Ovary (tissue), 10 donors: ENCODE measurements at places on chromosomes 3 and 15. TPM values are rescaled to one million over a fixed set of nuclear protein-coding genes. Genes with fewer than 3 reads are reported as not detected.

Gene GOLGA6L7
- total RNA-seq = not detected

GRCh38 chr3:112101916-112102315, 15.7 kb downstream of the C3orf52 start:
- no peaks in the 10 kb centered on the region for H3K27me3 ChIP-seq
- no peak for DNase-seq
- no peaks in the 10 kb centered on the region for H3K4me1 ChIP-seq
- H3K36me3 ChIP-seq = no peaks in the 10 kb centered on the region
- H3K27ac ChIP-seq = no peak overlapping the region
- no peak overlapping the region for H3K4me3 ChIP-seq

GRCh38 chr3:142270407-142270806, 45.0 kb upstream of the GK5 start:
- no peaks in the 10 kb centered on the region for H3K4me1 ChIP-seq
- H3K27ac ChIP-seq = no peak overlapping the region
- no peak for DNase-seq
- H3K36me3 ChIP-seq = no peaks in the 10 kb centered on the region

GRCh38 chr15:99321468-99321867, 70.2 kb downstream of the LRRC28 start:
- H3K27ac ChIP-seq = no peak overlapping the region
- H3K4me3 ChIP-seq = no peak overlapping the region
- H3K36me3 ChIP-seq = no peaks in the 10 kb centered on the region
- no peaks in the 10 kb centered on the region for H3K27me3 ChIP-seq
- DNase-seq = no peak

DNA sequence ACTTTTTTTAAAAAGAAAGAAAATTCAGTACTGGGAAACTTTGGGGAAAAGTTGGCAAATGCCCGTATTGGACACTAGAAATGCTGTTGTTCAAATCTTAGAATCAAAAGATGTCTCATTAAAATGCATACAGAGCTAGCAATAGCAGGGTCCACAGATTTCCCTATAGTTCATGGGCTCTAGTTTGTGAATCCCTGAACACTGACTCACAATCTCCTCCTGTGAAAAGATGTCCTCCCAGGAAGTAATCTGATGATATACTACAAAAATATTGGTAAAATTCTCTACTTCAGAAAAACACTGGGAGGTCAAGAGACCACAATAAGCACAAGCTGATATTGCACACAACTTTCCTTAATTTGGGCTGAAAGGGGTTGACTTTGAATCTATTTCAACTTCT, 568.4 kb upstream of the ZNF385D start:
- H3K27me3 ChIP-seq = no peaks in the 10 kb centered on the region
- no peaks in the 10 kb centered on the region for H3K36me3 ChIP-seq
- no peaks in the 10 kb centered on the region for H3K4me1 ChIP-seq
- no peak overlapping the region for H3K4me3 ChIP-seq

- no peaks in the 10 kb centered on the region for H3K4me1 ChIP-seq
- H3K27me3 ChIP-seq = no peaks in the 10 kb centered on the region
- H3K27ac ChIP-seq = no peak overlapping the region
- DNase-seq = no peak
- H3K36me3 ChIP-seq = no peaks in the 10 kb centered on the region
Observed at GRCh38 chr3:152964911-152965609, 130.1 kb downstream of the P2RY1 start.

DNA sequence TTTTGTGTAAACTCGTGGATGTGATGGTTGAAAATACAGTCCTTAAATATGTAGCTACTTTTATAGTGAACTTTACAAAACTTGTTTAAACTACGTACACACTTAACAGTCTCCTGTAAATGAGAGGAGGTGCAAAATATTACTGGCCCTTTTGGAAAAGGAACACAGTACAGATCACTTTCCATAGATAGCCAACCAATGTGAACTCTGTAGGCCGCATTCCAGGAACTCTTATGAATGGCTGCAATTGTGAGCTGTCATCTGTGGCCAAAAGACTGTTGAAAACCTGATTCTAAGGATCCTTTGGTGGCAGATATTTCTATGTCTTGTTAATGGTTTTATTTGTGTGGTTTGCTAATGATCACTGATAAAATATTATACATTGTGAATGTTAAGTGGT, 6.2 kb downstream of the TSC22D2 start:
- no peaks in the 10 kb centered on the region for H3K27me3 ChIP-seq
- H3K4me1 ChIP-seq = peaks cover 3% of the 10 kb centered on the region
- H3K27ac ChIP-seq = no peak overlapping the region
- DNase-seq = no peak
- H3K4me3 ChIP-seq = peak overlapping the region; percentile 2

Gene NFKBIZ
- 29.2 TPM for total RNA-seq

GRCh38 chr3:70813311-70813710, 500.9 kb upstream of the MDFIC2 start:
- H3K4me1 ChIP-seq = no peaks in the 10 kb centered on the region
- H3K27ac ChIP-seq = no peak overlapping the region
- no peak overlapping the region for H3K4me3 ChIP-seq
- H3K27me3 ChIP-seq = no peaks in the 10 kb centered on the region

DNA sequence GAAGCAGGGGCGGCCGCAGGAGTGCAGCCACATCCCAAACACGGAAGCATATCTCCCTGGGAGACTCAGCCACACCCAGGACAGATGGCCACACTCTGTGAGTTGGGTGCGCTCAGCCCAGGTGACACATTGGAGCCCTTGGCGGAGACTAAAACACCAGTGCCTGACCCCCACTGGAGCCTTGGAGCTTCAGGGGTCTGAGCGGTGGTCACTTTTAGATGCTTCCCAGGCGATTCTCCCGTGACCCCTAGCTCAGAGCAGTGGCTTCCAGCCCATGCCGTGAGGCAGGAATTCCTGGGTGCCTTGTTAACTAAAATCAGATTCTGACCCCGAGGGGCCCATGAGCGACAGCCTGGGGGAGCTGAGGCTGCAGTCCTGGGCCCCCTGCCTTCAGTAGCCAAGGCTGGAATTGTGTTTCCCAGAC, 54.5 kb downstream of the PLXNA1 start:
- no peaks in the 10 kb centered on the region for H3K36me3 ChIP-seq
- peak; percentile 35 for DNase-seq
- H3K4me3 ChIP-seq = no peak overlapping the region
- no peaks in the 10 kb centered on the region for H3K27me3 ChIP-seq
- peaks cover 3% of the 10 kb centered on the region for H3K4me1 ChIP-seq

GRCh38 chr3:50600841-50601591, 10.6 kb downstream of the CISH start:
- DNase-seq = peak; percentile 97
- H3K27me3 ChIP-seq = no peaks in the 10 kb centered on the region

- no peaks in the 10 kb centered on the region for H3K27me3 ChIP-seq
- DNase-seq = no peak
- H3K27ac ChIP-seq = no peak overlapping the region
Observed at GRCh38 chr3:64666171-64666588, 21.6 kb downstream of the ADAMTS9 start.

Gene GMNC
- total RNA-seq = 0.20 TPM

Gene WNT7A
- total RNA-seq = 0.34 TPM

Gene SEMA6D
- total RNA-seq = 19.8 TPM

DNA sequence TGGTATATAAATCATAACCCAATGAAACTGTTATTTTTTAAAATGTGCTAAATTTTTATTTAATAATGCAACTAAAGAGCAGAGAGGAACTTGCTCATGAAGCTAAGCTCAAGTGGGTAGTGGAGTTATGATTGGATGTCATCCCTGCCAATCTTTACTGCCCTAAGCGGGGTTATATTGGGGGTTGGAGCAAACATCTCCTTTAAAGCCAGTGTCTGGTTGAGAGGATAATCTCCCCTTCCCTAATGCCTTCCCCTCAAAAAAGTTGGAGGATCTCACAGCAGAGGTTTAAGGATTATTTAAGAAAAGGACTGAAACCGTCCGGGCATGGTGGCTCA, 32.1 kb upstream of the CLASP2 start:
- no peaks in the 10 kb centered on the region for H3K27me3 ChIP-seq
- H3K4me1 ChIP-seq = no peaks in the 10 kb centered on the region
- no peak for DNase-seq
- H3K4me3 ChIP-seq = no peak overlapping the region
- H3K36me3 ChIP-seq = no peaks in the 10 kb centered on the region

Gene CDCP1
- 14.4 TPM for total RNA-seq

Gene OR5K1
- not detected for total RNA-seq

- H3K27me3 ChIP-seq = no peaks in the 10 kb centered on the region
- peaks cover 5% of the 10 kb centered on the region for H3K4me1 ChIP-seq
- H3K36me3 ChIP-seq = no peaks in the 10 kb centered on the region
- H3K4me3 ChIP-seq = peak overlapping the region; percentile 90
- DNase-seq = no peak
Observed at GRCh38 chr15:55197362-55197705, 593 bp upstream of the RSL24D1 start.

Gene CCDC54
- not detected for total RNA-seq

Gene GOLGA8Q
- total RNA-seq = 0.58 TPM

- no peaks in the 10 kb centered on the region for H3K27me3 ChIP-seq
- no peak overlapping the region for H3K4me3 ChIP-seq
- no peaks in the 10 kb centered on the region for H3K36me3 ChIP-seq
- no peak for DNase-seq
- no peaks in the 10 kb centered on the region for H3K4me1 ChIP-seq
Observed at GRCh38 chr3:8204853-8205650, 296.6 kb upstream of the LMCD1 start.

- no peaks in the 10 kb centered on the region for H3K27me3 ChIP-seq
- no peak overlapping the region for H3K4me3 ChIP-seq
- H3K4me1 ChIP-seq = no peaks in the 10 kb centered on the region
- DNase-seq = no peak
Observed at GRCh38 chr15:66833371-66833770, 131.3 kb downstream of the SMAD6 start.

Gene PLCH1
- total RNA-seq = 0.83 TPM

Gene TRPM1
- total RNA-seq = not detected

Gene MYO9A
- 71.6 TPM for total RNA-seq

GRCh38 chr3:113339616-113340244, 101.6 kb downstream of the CFAP44 start:
- no peaks in the 10 kb centered on the region for H3K4me1 ChIP-seq
- no peaks in the 10 kb centered on the region for H3K27me3 ChIP-seq
- H3K36me3 ChIP-seq = no peaks in the 10 kb centered on the region

Gene GHSR
- not detected for total RNA-seq
